Left lung (tissue), 14 donors: ENCODE measurements at places on chromosomes 13 and 19.

GRCh38 chr19:48639483-48640375 is 2.5 kb upstream of the DBP start:
- no peak for DNase-seq
- H3K27me3 ChIP-seq: no peaks in the 10 kb centered on the region
- H3K27ac ChIP-seq: no peak overlapping the region
- no peaks in the 10 kb centered on the region for H3K36me3 ChIP-seq
- H3K4me1 ChIP-seq: peaks cover 5% of the 10 kb centered on the region
- no peak overlapping the region for H3K4me3 ChIP-seq

GRCh38 chr13:44396701-44397580 is 23.3 kb downstream of the SERP2 start:
- H3K27ac ChIP-seq: no peak overlapping the region
- peak; percentile 51 for DNase-seq
- no peaks in the 10 kb centered on the region for H3K4me1 ChIP-seq
- H3K36me3 ChIP-seq: no peaks in the 10 kb centered on the region
- H3K27me3 ChIP-seq: no peaks in the 10 kb centered on the region

GRCh38 chr13:40408602-40409001 is 257.8 kb downstream of the FOXO1 start:
- no peak for DNase-seq
- H3K27ac ChIP-seq: no peak overlapping the region

DNA sequence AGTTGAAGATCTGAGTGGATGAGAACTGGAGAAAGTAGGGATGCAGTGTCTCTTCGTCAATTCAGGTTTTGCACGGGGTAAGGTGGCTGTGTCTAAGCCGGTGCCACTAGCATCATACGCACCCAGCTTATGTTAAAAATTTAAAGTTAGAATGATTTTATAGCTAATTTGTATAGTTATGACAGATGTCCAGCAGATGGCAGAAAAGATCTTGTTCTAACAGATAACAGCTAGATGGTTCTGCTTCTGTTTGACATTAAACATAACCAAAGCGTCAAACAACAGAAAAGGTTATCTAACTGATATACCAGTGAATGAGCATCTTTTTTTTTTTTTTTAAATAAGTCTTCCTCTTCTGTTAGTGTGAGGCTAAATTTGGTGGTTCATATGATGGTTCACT is 18.8 kb upstream of the EDDM13 start:
- H3K36me3 ChIP-seq: no peaks in the 10 kb centered on the region
- no peak overlapping the region for H3K4me3 ChIP-seq
- H3K4me1 ChIP-seq: peaks cover 6% of the 10 kb centered on the region
- DNase-seq: no peak
- no peak overlapping the region for H3K27ac ChIP-seq
- no peaks in the 10 kb centered on the region for H3K27me3 ChIP-seq

DNA sequence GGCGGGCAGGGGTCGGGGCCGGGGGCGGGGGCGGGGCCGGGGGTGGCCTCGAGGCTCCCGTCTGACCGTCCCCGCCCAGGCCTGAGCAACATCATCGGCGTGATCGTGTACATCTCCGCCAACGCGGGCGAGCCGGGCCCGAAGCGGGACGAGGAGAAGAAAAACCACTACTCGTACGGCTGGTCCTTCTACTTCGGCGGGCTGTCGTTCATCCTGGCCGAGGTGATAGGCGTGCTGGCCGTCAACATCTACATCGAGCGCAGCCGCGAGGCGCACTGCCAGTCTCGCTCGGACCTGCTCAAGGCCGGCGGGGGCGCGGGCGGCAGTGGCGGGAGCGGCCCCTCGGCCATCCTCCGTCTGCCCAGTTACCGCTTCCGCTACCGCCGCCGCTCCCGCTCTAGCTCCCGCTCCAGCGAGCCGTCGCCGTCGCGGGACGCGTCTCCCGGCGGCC is 9.4 kb upstream of the CACNG6 start:
- DNase-seq: no peak
- H3K27me3 ChIP-seq: peaks cover 90% of the 10 kb centered on the region
- no peak overlapping the region for H3K27ac ChIP-seq
- peaks cover 26% of the 10 kb centered on the region for H3K4me1 ChIP-seq

DNA sequence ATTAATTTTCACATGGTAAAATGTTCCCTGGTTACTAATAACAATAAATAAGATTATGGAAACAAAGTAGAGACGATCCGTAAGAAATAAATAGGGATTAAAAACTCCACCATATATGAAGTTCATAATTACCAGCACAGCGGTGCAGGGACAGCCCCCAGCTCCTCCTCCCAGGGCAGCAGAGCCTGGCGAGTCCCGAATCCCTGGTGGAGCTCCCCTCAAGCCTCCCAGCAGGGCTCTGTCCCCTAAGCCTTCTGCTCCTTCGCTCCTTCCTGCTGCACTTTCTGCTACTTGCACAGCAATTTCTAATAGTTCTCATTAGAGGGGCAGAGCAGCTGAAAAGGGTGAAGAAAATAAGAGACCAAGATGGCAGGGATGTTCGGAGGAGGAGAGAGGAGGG is 43.6 kb downstream of the RASA3 start:
- no peaks in the 10 kb centered on the region for H3K4me1 ChIP-seq
- H3K36me3 ChIP-seq: no peaks in the 10 kb centered on the region
- no peak for DNase-seq
- H3K4me3 ChIP-seq: no peak overlapping the region
- no peak overlapping the region for H3K27ac ChIP-seq

GRCh38 chr13:69324090-69324886 is 783.3 kb upstream of the ATXN8OS start:
- no peaks in the 10 kb centered on the region for H3K4me1 ChIP-seq
- peak; percentile 20 for DNase-seq
- H3K4me3 ChIP-seq: no peak overlapping the region
- H3K36me3 ChIP-seq: no peaks in the 10 kb centered on the region
- H3K27ac ChIP-seq: no peak overlapping the region

DNA sequence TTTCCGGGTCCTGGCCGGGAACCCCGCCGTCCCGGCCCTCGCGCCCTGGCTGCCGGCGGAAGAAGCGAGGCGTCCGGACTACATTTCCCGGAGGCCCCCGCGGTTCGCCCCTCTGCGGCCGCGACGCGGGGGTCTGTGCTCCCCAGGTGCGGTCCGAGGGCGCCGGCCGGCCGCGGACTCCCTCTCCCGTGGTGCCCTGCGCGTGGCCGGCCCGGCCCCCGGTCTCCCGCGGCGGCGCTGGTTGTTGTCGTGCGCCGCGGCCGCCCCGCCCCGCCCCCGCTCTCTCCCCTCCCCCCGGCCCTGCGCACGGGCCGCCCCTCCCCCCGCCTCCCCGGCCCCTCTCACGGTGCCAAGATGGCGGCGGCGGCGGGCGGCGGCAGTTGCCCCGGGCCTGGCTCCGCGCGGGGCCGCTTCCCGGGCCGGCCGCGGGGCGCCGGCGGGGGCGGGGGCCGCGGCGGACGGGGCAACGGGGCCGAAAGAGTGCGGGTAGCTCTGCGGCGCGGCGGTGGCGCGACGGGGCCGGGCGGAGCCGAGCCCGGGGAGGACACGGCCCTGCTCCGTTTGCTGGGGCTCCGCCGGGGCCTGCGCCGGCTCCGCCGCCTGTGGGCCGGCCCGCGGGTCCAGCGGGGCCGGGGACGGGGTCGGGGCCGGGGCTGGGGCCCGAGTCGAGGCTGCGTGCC is at the start of gene KMT2B:
KMT2B (plus strand) TSS at position 339 of the 680 bp plus-strand sequence; CDS start at position 355, 16 bp downstream.
- peaks cover 33% of the 10 kb centered on the region for H3K36me3 ChIP-seq
- H3K27me3 ChIP-seq: no peaks in the 10 kb centered on the region
- peak within 1 kb of the TSS; percentile 83 for H3K27ac ChIP-seq
- peaks cover 37% of the 10 kb centered on the region for H3K4me1 ChIP-seq
- peak within 1 kb of the TSS; percentile 81 for H3K4me3 ChIP-seq

DNA sequence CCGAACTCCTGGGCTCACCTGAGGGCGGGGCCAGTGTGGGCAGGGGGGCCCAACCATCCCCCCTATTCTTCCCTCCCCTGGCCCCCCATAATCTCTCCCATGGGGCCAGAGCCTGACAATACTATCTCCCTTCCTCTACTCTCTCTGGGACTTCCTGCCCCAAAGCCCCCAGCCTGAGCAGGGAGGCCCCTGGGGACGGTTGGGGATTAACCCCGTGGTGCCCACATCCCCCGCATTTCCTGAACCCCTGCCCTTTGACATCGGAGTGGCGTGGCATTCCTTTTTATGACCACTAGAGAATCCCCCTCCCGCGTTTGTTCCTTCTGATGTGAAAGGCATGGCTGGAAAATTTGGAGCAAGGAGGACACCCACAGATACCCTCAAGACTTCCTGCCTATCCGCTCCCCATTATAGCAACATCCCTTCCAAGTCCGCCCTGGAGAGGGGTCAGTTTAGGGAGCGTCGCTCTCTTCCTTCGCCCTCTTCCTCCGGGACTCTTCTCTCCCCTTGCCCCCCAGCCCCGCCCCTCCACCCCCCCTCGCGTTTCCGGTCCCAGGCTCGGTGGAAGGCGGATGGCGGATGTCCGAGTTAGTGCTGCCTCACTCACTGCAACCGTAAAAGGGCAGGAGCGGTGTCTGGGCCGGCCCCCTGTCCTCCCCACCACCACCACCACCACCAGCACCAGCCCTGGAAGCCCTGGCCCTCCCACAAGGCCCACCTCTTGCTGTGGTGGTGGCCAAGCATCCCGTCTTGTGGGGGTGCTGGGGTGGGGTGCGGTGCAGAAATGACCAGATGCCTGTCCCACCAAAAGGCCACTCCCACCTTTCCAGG is 1.8 kb downstream of the VASP start:
- peaks cover 69% of the 10 kb centered on the region for H3K4me1 ChIP-seq
- peaks cover 9% of the 10 kb centered on the region for H3K36me3 ChIP-seq
- H3K4me3 ChIP-seq: peak overlapping the region; percentile 96
- H3K27ac ChIP-seq: peak overlapping the region; percentile 98

DNA sequence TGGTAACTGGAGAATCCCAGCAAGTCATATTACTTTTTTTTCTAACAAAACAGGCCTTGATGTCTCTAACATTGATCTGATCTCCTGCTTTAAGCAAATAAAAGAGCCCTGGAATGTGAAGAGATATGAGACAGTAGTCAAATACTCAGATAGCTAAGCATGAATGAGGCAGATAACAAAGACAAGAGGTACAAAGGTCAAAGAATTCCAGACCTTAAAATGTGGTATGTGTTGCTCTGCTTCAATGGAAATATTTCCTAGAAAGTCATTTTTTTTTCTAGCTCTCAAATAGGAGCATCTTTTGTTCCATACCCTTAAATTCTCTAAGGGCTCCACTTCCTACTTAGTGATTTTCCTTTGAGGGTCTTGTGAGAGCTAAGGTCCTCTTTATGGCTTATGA is 54.6 kb downstream of the ZNF254 start:
- peaks cover 34% of the 10 kb centered on the region for H3K36me3 ChIP-seq
- no peak overlapping the region for H3K27ac ChIP-seq
- H3K4me1 ChIP-seq: no peaks in the 10 kb centered on the region

DNA sequence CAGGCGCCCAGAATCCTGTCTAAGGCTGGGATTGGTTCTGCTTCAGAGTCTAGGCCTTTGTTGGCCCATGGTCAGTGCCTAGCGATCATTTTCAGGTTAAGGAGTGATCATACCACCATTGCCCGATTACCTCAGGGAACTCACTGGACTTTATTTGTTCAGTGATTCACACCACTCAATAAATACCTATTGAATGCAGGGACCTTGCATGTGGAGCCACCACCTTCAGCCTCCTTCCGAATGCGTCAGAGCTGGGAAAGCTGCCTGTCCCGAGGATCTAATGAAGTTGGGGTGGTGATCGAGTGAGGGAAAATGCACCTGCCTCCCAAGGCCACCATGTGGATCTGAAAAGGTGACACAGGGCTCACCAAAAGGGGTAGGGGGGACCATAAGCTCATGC is 40.0 kb upstream of the POU2F2 start:
- no peak overlapping the region for H3K27ac ChIP-seq
- H3K4me3 ChIP-seq: no peak overlapping the region
- H3K27me3 ChIP-seq: peaks cover 29% of the 10 kb centered on the region
- no peaks in the 10 kb centered on the region for H3K4me1 ChIP-seq
- DNase-seq: no peak
- H3K36me3 ChIP-seq: no peaks in the 10 kb centered on the region

GRCh38 chr19:34189199-34189916 is 17.1 kb downstream of the LSM14A start:
- H3K27me3 ChIP-seq: no peaks in the 10 kb centered on the region
- no peak for DNase-seq
- H3K27ac ChIP-seq: no peak overlapping the region
- peaks cover 11% of the 10 kb centered on the region for H3K36me3 ChIP-seq
- peaks cover 73% of the 10 kb centered on the region for H3K4me1 ChIP-seq

DNA sequence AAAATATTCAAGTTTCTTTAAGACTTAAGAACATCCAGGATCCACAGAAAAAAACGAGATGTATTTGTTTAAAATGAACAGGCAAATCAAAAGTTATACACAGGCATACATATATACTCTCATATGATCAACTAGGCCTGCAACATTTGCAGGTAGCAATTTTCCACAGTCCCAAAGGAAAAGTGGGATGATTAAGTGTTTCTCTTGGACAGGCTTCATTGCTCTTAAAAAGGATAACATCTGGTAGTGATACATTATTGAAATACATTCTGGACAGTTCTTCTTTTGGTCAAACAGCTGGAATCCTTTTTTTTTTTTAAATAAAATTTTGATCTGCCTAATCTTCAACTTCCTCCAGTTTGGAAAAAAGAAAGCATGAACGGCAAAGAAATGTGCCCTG is 114.8 kb upstream of the TDRD3 start:
- H3K27ac ChIP-seq: no peak overlapping the region
- no peaks in the 10 kb centered on the region for H3K27me3 ChIP-seq
- no peaks in the 10 kb centered on the region for H3K36me3 ChIP-seq
- H3K4me3 ChIP-seq: no peak overlapping the region
- DNase-seq: no peak

DNA sequence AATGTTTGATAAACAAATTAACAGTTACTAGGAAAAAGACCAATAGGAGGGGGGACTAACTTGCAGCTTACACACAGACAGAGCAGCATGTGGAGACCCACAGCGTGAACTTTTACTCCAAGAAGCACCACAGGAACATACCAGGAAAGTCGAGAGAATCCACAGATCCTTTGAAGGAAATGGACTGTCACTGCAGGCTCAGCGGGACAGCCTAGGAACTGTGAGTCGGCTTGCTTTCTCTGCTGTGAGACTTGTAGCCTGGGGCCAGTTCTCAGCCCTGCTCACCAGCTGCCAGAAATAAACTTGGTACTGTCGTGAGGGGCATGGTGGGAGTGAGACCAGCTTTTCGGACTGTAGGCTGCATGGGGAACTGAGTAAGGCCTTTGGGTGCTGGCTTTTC is 1211.5 kb downstream of the PCDH17 start:
- no peaks in the 10 kb centered on the region for H3K36me3 ChIP-seq
- H3K27me3 ChIP-seq: no peaks in the 10 kb centered on the region
- no peaks in the 10 kb centered on the region for H3K4me1 ChIP-seq
- DNase-seq: no peak

- peaks cover 26% of the 10 kb centered on the region for H3K4me1 ChIP-seq
- peak overlapping the region; percentile 98 for H3K27ac ChIP-seq
- peak overlapping the region; percentile 93 for H3K4me3 ChIP-seq
- DNase-seq: no peak
- H3K27me3 ChIP-seq: no peaks in the 10 kb centered on the region
- no peaks in the 10 kb centered on the region for H3K36me3 ChIP-seq
Observed at GRCh38 chr19:49816590-49816989, 1.5 kb upstream of the MED25 start.

- H3K4me1 ChIP-seq: no peaks in the 10 kb centered on the region
- no peaks in the 10 kb centered on the region for H3K36me3 ChIP-seq
- DNase-seq: no peak
- H3K4me3 ChIP-seq: no peak overlapping the region
- no peaks in the 10 kb centered on the region for H3K27me3 ChIP-seq
- H3K27ac ChIP-seq: no peak overlapping the region
Observed at GRCh38 chr13:95620825-95621498, 23.5 kb downstream of the DZIP1 start.
